ENCODE measurements at places on chromosomes 12 and 14.

DNA sequence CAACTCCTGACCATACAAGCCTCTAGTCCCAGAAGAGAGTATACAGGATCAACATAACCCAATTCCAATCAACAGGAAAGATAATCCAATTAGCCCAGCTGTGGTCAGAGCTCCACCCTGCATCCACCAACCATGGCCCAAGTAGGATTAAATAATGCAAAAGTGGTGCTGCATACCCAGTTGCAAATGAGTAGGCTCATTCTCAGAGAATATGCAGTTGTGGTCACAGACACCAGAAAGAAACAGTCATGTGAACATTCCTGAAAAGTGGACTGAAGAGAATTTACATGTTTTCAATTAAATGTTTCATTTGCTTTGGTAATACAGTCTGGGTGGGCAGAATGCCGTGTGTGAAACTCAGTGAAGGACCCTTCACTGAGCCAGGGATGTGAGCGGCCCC lies 167.2 kb upstream of the BMP4 start:
- no peak for DNase-seq

- DNase-seq: no peak
Measured at GRCh38 chr12:52280319-52280795, 5.9 kb downstream of the KRT86 start.

DNA sequence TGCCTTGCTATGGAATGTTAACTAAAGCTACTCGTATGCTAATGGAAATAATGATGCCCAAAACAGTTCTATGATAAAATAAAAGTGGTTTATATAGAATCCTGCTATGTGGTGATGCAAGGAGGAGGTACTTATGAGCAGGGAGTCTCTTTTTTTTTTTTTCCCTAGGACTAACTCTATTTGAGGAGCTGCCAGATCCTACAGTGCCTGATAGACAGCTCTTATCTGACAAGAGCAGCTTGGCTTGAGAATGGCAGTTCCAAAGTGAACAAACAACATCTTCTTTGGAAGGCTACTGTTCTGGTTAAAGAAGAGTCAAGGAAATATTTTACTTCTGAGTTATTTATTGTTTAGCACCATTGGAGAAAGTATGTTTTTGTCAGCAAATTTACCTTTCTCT lies 10.2 kb upstream of the ACSM4 start:
- no peak for DNase-seq

DNA sequence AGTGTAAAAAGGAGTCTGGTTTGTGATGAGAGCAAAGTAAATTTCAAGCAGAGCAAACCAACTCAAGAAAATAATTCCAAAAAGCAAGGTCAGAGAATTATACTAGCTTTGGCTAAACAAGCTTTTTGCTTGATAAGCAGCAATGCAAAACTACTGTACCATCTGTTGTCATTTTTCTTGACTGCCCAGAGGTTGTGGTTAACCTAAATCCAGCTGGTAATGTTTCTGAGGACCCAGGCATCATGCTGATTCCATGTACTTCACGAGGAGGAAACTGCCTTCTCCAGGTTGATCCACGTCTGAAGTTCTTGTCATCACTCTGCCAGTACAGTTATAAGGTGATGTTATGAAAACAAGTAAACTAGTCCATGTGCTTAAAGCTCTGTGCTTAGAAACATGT lies 185.2 kb downstream of the ACSS3 start:
- DNase-seq: no peak

DNA sequence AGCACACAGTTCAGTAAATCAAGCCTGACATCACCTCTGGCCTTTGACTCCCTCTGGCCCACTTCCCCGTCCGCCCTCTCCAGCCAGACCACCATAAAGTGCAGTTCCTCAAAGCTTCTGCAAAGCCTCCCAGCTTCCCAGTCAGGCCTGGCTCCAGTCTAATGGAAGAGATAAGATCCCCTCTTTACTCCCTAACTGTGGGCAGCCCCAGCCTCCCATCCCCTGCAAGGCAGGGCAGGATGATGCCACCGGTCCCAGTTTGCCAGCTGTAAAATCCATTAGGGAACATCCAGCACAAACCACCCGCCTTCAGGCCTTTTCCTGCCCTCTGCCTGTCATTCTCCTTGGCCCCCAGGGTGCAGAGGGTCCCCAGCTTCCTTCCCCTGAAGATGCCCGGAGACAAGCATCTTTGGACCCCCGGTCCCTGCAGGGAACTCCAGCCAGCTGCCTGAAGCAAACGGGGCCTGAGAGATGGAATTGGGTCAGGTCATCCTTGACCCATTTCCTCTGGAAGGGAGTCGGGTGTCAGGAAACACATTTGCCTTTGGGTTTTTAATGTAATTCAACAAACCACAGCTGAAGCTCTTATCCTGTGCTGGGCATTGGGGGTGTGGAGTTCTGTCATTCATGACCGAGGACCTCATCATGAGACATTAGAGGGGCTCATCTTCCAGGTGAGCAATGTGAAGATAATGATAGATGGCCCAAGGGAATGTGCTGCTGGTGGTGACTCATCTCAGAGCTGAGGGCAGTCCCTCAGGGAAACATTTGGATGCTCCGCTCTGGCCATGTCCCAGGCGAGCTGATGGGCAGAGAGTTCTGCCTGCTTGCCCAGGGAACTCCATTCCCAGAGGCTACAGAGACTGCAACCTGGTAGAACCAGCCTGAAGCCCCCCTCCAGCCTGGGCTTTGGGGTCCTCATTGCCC lies 93.8 kb upstream of the CLMN start:
- no peak for DNase-seq

DNA sequence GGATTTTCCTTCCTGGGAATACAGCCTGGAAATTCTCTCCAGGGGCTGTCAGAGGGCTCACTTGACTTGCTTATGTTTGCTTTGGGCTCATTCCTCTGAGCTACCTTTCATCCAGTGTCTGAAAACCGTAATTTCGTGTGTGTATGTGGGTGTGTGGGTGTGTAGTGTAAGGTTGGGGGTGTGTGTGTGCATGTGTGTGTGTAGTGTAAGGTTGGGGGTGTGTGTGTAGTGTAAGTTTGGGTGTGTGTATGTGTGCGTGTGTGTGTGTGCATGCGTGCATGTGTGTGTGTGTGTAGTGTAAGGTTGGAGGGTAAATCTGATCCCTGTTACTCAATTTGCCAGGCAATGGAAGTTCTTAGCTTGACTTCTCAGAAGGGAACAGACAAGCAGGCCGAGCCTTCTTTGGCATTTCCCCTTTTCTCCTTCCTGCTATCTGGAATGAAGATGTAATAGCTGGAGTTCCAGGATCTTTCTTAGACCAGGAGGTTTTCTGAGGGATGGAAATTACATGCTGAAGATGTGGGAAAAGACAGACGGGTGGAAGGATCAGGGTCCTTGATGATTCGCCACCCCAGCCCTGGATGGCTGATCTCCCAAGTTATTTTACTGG lies 15.5 kb upstream of the BEGAIN start:
- no peak for DNase-seq

DNA sequence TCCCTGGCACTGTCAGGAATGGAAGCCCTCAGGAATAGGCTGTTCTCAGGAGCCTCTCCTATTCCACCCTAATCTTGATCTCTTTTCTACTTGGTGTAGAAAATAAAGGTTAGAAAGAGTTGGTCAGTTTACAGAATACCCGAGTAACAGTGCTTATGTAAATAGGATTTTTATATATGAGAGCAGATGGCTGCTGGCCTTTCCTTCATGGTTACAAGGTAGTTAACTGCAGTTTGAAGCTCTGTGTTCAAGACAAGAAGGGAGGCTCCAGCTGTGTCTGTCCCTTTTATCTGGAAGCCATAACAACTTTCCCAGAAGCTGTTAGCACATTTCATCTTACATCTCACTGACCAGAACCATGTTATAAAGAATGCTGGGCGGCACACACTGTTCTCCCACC lies 23.1 kb downstream of the BBOF1 start:
- DNase-seq: no peak

DNA sequence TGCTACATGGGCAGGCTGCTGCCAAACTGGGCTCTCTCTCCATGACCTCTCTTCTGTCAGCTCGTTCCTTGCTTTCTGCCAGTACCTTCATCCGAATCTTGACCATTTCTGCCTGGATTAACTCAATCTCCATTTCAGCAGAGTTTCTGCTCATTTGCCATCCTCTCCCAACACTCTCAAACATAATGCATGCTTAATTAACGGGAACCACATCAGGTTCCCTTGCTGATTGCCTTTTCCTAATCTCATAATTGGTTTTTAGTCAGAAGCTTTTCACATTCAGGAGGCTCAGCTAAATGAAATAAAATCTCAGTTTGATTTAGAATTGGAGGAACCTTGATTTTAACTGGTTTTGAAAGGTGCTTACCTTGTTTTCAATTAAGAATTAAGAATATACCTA lies 127.3 kb downstream of the SLC5A8 start:
- DNase-seq: no peak

DNA sequence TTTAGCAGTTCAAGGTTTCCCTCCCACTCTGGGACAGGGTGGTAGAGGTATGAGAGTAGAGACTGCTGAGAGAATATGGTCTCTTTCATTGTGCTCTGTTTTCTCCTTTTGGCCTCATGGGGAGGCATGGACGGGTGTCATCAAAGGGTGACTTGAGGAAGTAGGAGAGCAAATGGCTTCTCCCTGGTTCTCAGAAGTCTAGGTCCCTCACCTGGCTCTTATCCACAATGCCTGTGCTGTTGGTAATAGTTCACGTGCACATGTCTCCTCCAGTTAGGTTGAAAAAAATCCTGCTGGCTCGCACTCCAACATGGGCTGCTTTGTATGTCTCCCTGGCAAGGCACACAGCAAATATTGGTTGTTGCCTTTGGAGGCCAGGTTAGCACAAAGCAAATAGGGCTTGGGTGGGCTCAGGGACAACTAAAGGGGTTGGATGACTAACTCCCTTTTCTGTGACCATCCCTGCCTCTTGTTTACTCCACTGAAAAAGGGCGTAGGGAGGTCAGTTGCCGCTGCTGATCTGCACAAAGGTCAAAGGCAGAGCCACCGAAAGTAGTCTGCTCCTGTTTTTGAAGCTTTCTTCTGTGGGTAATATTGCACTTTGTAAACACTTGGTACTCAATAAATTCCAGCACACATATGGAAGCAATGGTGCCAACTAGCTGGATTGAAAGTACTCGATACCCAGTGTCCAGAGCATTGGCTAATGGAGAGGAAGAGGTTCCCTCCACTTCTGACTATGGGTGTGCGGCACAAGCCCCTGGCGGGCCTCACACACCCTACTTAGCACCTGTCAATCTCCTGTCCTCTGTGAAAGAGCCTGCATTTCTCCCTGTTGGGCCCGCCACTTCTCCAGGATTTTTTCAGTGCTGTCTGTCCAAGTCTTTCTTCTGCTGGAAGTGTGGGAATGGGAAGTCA lies 121.8 kb downstream of the SLC38A6 start:
- no peak for DNase-seq

GRCh38 chr12:57724003-57724935 lies 14.3 kb downstream of the AGAP2 start:
- no peak for DNase-seq

DNA sequence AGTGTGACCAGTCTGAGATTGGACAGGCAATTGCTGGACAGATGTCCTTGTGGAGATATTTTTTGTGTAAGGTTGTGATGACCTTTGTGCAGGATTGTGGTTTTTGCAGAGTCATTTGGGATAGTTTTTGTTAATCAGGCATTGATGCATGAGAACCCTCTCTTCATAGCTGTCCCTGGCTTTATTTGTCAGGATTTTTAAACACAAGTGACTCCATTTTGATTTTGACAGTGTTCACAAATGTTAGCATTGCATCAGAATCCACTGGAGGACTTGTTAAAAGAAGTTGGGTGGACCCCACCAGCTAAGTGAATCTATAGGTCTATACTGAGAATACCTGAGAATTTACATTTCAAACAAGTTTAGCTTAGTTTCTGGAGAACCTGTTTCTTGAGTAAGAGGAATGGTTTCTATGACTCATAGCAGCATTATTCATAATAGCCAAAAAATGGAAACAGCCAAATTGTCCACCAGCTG lies 11.8 kb downstream of the FNTB start:
- DNase-seq: no peak

DNA sequence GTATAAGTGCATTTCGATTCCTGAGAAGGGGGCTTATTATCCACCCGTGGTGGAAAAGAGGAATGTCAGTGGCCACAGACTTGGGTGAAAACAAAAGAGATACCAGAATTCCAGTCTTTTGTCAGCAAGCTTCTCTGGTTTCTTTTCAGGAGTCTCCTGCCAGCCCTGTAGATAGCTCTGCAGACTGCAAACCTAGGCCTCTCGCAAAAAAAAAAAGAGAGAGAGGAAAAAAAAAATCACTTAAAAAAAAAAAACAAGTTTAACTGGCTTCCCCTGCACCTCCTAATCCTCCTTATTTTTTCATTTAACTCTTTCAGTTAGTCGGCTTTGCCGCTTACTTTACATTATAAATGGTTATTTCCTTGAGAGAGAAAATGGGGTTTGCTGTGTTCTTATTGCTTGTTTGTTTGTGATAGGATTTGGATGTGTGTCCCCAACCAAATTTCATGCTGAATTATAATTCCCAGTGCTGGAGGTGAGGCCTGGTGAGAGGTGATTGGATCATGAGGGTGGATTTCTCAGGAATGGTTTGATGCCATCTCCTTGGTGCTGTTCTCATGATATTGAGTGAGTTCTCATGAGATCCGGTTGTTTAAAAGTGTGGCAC lies 170.0 kb downstream of the BCL11B start:
- no peak for DNase-seq

DNA sequence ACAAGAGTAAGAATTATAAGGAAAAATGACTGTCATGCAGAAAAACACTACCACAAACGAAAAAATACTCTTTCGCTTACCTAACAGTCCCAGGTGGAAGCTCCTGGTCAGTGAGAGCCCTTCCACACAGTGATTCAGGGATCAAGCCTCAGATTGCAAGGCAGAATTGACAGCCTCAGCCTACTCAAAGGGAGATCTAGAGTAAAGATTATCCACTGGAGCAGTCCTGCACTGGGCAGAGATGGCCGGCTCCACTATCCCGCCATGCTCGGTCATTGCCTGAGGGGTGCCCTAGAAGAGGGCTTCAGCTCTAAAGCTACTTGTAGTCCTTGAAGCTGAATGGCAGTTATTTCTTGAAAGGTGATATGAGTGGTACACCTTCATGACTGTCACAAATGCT lies 174.7 kb downstream of the TTC8 start:
- no peak for DNase-seq

DNA sequence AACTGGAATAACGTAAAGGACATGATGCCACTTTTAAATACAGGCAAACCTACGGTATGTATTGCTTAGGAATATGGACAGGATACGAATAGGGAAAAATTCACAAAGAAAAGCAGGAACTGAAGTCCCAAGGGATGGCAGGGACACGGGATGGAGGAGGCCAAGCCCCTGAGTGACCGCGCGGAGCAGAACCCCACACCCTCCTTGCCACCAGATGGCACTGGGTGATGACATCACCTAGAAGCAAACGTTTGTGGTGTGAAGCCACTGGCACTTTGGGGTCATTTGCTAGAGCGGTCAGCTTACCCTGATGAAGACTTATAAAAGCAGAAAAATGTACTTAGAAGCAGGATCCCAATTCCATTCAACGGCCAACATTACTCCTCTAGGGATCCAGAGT lies 9.4 kb downstream of the DHX37 start:
- no peak for DNase-seq

GRCh38 chr14:20684662-20685456 lies 499 bp downstream of the RNASE4 start:
- no peak for DNase-seq
